ENCODE measurements at places on chromosomes 5 and 9.

GRCh38 chr5:152688561-152689249 is 283.6 kb upstream of the NMUR2 start:
- DNase-seq = no peak

GRCh38 chr9:2085716-2086115 is 70.6 kb downstream of the SMARCA2 start:
- no peak for DNase-seq

DNA sequence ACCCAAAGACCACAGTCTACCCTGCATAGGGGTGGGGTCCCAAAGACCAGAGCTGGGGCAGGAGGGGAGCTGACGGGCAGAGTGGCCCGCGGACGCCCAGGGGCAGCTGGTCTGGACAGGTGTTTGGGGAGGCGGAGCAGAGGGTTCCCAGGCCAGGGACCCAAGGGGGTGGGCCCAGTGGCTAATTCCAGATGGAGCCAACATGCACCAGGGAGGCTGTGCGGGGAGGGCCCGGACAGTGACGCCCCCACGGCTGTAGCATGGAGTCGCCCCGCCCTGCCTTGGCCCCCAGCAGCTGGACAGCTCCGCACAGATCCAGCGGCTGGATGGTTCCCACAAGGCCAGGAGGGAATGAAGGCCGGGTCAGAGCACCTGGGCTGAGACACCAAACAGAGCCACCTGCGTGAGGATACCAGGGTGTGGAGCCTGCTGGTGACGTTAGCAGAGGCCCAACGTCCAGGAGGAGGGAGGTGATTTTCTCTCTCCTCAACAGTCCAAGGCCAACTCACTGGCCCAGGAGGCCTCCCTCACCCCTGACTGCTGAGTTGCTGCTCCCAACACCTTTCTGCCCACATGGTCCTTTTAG is 55.3 kb upstream of the EGFL7 start:
- no peak for DNase-seq

GRCh38 chr9:115254287-115255180 is 136.6 kb upstream of the TNC start:
- no peak for DNase-seq

- DNase-seq = no peak
Observed at GRCh38 chr9:97633859-97634490, 354 bp downstream of the NCBP1 start.

- DNase-seq = no peak
Observed at GRCh38 chr9:134364391-134365114, 38.3 kb downstream of the RXRA start.

DNA sequence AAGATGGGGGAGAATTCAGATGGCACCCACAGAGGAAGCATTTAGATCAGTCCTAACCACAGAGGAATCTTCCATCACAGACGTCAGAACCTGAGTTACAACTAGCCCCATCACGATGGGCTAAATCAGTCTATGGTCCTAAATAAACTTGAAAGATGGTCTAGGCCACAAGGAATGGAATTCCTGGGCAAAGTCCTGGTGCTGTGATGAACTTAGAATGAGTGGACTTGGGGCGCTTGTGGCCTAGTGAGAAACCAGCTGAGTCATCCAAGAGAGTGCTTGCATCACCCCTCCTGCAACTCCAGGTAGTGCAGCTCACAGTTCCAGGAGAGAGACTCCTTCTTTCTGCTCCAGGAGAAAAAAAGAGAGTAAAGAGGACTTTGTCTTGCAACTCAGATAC is 722.9 kb upstream of the RGMB start:
- no peak for DNase-seq

DNA sequence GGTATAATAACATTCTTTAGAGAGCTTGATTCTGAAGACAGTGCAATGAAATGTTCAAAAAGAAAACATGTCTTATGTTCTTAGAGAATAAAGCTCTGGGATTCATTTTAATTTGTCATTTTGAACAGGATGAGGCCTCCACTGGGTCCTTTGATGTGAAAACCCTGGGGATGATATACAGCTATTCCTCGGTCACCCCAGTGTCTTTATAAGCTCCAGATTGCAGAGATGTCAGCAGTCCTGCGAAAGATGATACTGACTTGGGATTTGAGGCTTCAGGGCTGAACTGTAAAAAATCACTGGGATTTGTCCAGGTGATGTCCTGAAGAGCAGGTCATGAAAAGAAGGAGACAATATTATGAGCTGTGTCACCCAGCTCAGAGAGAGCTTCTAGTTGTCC is 529.7 kb upstream of the ZNF608 start:
- no peak for DNase-seq
